ENCODE measurements at places on chromosomes 5 and 9.

GRCh38 chr9:23542438-23542837 is 283.6 kb downstream of the ELAVL2 start:
- no peak for DNase-seq

DNA sequence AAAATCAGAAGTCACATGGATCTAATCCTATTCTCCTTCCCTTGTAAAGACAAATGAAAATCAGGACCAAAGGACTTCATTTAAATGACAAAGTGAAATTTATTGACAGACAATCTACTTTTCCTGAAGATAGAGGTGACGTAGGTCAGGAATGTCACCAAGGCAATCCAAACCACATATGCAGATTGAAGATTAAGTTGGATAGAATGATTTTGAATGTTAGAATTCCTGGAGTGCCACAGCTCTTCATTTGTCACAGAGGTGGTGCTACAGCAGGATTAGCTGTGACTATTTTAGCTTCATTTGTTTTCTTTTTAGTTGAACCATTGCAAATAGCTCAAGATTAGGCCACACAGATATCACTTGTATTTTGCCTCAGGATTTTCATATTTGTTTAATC is 736.0 kb upstream of the ARRDC3 start:
- DNase-seq: no peak

- no peak for DNase-seq
Measured at GRCh38 chr9:113476511-113476916, 13.0 kb downstream of the RGS3 start.

DNA sequence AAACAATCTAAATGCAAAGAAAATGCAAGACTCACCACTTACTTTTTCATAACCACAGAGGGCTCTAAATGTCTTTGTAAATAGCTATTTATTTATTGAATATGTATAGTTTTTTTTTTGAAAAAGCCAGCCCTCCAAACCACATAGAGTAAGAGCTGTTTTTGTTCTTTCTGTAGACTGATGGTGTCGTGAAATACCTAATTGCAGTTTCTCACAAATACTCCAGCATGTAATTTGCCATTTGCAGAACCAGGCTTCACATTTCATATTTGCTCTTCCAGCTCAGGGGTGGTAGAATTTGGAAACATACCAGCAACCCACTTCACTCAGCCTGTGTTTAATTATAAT is 159.8 kb downstream of the TMC1 start:
- no peak for DNase-seq

- no peak for DNase-seq
Measured at GRCh38 chr5:135053278-135053677, 19.2 kb upstream of the PITX1 start.

DNA sequence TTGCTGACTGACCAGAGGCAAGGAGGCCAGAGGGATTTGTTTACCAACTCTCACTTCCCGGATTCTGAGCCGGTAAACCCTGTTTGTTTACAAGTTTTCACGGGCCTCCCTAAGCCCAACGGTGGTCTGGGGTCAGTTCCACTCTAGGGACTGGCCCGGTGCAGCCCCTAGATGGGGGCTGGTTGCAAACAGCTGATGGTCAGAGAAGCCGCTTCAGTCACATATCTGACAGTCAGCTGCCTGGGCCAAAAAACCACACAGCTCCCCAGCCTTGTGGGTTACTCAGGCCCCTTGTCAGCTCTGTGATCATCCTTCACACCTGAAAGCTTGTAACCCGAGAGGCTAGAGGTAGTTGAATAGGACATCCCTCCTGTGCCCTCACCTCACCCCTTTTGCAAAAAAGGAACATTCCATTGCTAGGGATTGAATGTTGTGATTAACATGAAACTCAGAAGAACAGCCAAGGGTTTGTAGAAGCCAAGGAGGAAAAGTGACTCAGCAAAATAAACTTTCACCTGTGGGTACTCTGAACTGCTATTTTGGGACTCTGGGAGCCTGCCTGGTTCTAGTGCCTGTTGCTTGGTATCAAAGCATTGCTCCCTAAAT is 40.4 kb downstream of the SAR1B start:
- DNase-seq: no peak

DNA sequence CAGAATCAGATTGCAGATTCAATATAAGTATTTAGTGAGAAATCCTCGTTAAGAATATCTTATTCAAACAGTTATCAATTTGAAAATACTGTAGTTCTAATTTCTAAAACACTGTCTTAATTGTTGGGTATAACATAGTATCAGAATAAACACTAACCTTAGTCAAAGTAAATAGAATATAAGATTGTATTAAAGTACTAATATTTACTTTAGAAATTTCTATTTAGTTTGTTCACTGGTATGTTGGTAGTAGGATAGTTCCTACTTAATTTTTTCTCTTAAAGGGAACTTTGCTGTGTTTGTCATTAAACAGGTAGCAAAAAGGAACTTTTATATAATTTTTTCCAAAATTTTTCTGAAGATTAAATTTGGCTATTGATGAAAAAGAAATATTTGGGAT is 42.3 kb downstream of the FAM174A start:
- DNase-seq: no peak

- DNase-seq: peak; percentile 19
Measured at GRCh38 chr5:139982157-139982974, 60.7 kb downstream of the NRG2 start.

GRCh38 chr9:87445646-87446045 is 52.0 kb upstream of the DAPK1 start:
- peak; percentile 52 for DNase-seq

DNA sequence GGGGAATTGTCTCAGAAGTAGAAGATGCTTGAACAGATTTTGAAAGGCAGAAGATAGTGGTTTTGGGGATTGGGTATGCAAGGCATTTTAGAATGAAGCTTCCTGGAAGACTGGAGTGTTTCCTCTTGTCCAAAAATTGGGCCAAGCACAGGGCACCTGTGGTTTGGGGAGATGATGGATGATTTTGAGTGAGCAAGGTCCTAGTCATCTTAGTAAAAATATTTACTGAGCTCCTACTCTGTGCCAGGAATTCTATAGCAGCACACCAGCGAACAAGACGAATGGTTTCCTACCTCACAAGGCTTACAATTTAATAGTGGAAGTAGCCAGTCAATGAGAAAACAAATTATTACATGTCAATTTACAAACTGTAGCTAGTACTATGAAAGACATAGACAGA is 484.4 kb upstream of the KIF2A start:
- no peak for DNase-seq

GRCh38 chr5:61280761-61281427 is 51.2 kb upstream of the ZSWIM6 start:
- DNase-seq: no peak

- DNase-seq: no peak
Measured at GRCh38 chr5:150623152-150623877, 17.1 kb upstream of the SYNPO start.

DNA sequence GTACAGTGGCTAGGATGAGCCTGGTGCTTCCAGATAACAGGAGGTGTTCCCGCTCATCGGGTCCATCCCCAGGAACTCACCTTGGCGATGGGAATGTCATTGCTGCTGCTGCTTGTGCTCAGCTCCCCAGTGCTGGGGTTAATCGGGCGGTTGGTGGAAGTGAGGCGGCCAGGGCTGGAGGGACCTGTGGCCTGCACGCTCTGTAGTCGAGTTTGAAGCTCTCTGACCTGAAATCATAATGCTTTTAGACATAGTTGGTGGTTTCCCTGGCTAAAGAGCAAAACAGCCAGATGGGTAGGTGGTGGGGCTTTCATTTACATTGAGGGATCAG is 108.5 kb downstream of the DCP2 start:
- DNase-seq: no peak

DNA sequence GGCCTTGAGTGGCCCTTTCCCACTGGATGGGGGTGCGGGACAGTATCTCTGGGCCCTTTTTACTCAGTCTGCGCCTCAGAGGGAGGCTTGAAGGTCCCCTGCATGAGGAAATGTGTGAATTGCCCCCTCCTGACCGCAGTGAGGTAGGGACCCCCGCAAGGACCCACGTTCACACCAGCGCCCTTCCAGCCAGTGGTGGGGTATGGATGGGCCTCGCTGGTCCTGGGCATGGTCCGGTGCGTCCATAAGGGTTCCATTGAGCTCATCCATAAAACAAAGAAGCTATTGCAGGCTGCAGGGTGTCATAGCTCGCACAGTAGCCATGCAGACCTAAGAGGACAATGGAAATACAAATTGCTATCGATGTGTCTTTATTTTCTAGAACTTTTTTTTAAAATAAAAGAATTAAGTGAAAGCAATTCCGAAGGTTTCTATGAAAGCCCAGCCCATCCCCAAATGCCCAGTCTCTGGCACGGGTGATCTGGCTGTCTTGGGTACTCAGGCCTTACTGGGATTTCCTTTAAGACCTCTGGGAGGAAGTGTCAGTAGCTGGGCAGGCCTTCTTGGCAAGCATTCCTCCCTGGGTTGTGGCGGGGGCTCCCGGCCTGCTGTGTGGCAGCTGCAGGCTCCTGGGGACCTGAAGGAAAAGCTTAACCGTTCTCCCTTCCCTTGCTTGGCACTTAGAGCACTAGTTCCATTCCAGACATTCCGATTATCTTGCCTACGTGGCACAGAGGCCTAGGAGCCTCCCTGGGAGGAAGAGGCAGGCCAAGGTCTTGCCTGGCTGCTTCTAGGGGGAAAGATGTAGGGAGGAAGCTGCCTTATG is 1.5 kb upstream of the SEMA5A start:
- peak; percentile 86 for DNase-seq

- DNase-seq: no peak
Measured at GRCh38 chr5:67732471-67732870, 483.1 kb upstream of the PIK3R1 start.

GRCh38 chr5:119275601-119276173 is 80.1 kb upstream of the TNFAIP8 start:
- DNase-seq: no peak

DNA sequence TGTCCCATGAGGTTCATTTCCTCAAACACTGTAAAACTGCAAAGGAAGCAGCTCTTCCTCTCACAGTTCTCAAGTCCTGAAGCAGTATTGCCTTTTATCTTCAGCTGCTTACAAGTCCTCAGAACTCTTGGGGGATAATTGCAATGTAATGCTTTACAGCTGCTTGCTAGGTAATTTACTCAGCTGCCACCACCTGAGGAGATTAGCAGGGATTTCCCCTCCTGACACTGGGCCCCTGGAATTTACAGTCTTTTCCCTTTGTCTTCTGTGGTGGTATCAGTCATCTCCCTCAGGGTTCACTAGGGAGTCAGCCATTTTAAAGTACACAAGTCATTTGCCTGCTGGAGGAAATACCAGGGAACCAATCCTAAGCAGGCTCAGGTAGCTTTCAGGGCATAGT is 754.3 kb upstream of the GRAMD2B start:
- DNase-seq: no peak

- DNase-seq: no peak
Measured at GRCh38 chr9:38118862-38119438, 49.9 kb upstream of the SHB start.

- DNase-seq: no peak
Measured at GRCh38 chr5:113866763-113867162, 353.3 kb downstream of the YTHDC2 start.

DNA sequence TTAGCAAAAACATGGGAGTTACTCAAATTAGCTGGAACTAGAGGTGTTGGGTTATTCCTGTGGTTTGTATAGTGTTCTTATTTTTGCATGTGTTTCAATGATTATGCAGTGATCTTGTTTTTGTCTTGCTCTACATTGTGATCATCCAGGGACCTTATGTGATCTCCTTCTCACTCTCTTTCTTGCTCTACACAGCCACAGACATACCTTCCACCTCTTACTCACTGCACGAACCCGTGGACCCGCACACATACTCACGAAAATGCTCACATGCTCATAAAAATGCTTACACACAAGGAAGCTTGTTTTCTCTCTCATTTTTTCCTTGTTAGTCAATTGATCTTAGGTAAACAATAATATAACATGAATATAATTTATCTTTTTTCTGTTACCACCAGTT is 187.1 kb downstream of the KDM4C start:
- no peak for DNase-seq

DNA sequence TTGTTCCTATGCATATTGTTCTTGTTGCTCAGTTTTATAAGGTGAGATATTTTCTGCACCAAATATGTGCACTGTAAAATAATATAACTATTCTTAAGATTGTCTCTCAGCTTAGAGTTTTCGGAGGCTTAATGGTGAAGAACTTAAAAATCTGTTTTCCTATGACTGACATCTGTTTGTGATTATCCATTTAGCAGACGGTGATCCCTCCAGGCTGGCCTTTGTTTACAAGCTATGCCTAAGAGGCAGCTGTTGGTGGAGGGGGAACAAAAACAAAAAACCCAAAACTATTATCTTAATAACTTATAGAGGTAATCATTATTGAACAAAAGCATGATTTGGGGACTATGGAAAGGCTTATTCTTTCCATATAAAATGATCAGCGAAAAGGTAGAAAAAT is 658 bp downstream of the PDCD1LG2 start:
- no peak for DNase-seq

GRCh38 chr5:111234125-111234524 is 9.9 kb downstream of the CAMK4 start:
- DNase-seq: no peak

- DNase-seq: no peak
Measured at GRCh38 chr5:66923922-66924321, 272.7 kb downstream of the CD180 start.

- no peak for DNase-seq
Measured at GRCh38 chr9:17782430-17783149, 203.7 kb downstream of the SH3GL2 start.

GRCh38 chr5:148972974-148973374 is 89.9 kb downstream of the SH3TC2 start:
- DNase-seq: peak; percentile 80

GRCh38 chr9:126550891-126551351 is 62.8 kb upstream of the LMX1B start:
- no peak for DNase-seq

GRCh38 chr5:163347671-163348070 is 89.7 kb upstream of the CCNG1 start:
- DNase-seq: peak; percentile 76

GRCh38 chr5:151743530-151743929 is 14.9 kb downstream of the ATOX1 start:
- DNase-seq: no peak

DNA sequence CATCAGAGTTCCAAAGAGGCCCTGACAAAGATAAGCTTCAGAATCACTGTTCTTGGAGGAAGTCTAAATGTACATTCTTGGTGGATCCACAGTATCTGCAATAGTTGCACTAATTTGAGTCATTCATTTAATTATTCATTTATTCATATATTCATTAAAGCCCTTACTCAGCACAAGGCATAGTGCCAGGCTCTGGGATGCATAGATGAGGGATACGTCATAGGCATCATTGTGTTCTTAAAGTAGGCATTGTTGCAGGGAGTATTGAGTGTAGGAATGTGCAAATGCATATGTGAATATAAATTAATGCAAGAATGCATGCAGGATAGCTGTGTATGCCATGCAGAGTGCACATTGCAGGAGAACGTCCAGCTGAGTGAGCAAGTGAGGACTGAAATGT is 100.7 kb downstream of the DRD1 start:
- no peak for DNase-seq

DNA sequence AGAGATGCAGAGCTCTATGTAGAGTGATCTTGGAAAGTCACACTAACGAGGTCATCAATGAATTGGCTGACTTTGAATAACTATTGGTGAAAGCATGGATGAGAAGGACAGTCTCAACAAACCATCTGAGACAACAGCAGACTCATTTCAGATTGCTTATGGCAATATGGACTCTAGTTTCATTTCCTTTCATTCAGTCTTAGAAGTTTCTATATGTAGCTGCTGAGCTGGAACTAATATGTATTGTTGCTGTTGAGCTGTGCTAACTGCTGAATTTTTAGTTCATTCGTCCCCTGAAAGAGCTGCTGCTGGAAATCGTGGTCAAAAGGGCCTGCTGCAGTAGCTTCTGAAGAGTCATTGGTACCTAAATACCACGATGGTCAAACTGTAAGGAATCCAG is 31.3 kb downstream of the TNFSF15 start:
- DNase-seq: no peak

GRCh38 chr5:7851617-7852289 is 820 bp upstream of the CFAP90 start:
- DNase-seq: no peak
